ENCODE measurements at places on chromosomes 4 and X. TPM values are rescaled to one million over a fixed set of nuclear protein-coding genes. Genes with fewer than 3 reads are reported as not detected.

- H3K27me3 ChIP-seq, result no peaks in the 10 kb centered on the region
- H3K4me1 ChIP-seq, result no peaks in the 10 kb centered on the region
- H3K27ac ChIP-seq, result no peak overlapping the region
- DNase-seq, result no peak
- no peak overlapping the region for H3K4me3 ChIP-seq
These were observed 5.5 kb upstream of the C4orf50 start for GRCh38 chr4:6023731-6024130.

Gene PLAC8
- 314 TPM for total RNA-seq

Gene UGT2A2
- total RNA-seq, result not detected

DNA sequence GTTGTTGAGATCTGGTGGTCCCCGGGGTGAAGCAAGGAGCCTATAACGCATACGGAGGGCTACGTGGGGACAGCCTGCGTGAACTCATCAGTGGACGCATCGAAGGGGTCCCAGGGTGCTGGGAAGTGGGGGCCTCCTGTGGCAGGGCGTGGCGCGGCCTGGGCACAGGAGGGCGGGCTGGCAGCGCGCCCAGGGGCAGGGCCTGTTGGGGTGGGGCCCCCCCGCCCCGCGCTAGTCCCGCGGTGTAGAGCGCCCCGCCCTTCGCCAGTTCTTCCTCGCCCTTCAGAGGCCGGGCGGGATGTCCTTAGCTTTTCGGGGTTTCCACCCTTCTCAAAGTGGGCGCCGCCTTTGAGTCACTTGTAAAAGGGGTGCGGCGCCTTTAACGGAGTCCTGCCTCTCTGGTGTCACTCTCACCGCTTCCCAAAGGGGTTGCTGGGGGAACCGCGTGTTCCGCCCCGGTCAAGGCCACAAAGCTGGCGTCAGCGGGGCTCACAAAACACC lies 632 bp downstream of the PLP2 start:
- peaks cover 12% of the 10 kb centered on the region for H3K36me3 ChIP-seq
- H3K27me3 ChIP-seq, result no peaks in the 10 kb centered on the region
- H3K4me1 ChIP-seq, result peaks cover 20% of the 10 kb centered on the region

DNA sequence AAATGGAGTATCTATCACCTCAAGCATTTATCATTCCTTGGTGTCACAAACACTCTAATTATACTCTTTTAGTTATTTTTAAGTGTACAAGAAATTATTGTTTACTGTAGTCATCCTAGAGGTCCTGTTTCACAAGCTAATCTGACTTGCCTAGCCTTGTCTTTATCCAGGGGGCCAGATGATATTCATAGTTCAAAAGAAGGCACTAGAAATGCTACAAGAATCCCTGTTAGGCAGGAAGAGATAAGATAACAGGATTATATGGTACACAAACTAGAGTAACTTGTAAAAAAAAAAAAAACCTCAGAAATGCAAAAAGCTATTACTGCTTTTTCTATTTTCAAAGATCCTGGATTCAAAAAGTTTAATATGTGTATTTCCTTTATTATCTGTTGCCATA lies 95.8 kb downstream of the MBNL3 start:
- H3K4me1 ChIP-seq, result no peaks in the 10 kb centered on the region
- H3K4me3 ChIP-seq, result no peak overlapping the region
- no peak overlapping the region for H3K27ac ChIP-seq

Gene SAGE1
- not detected for total RNA-seq

DNA sequence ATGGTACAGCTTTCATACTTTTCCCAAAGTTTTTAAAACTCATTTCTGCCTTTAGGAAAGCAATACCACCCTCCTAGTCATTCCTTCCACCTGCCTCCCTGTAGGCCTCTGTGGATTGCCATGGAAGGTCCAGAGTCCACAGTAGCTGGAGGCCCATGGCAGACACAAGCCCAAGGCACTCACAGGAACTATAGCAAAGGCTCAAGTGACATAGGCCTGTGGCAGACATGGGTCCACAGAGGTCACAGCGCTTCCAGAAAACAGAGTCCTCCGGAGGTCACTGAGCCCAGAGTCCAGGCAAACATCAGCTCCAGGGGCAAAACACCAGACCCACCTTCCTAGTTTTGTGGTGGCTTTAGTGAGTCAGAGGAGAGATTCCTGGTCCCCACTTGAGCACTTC lies 147.6 kb upstream of the ATP6AP2 start:
- H3K36me3 ChIP-seq, result no peaks in the 10 kb centered on the region
- no peaks in the 10 kb centered on the region for H3K4me1 ChIP-seq
- no peaks in the 10 kb centered on the region for H3K27me3 ChIP-seq
- no peak for DNase-seq
- H3K27ac ChIP-seq, result no peak overlapping the region

DNA sequence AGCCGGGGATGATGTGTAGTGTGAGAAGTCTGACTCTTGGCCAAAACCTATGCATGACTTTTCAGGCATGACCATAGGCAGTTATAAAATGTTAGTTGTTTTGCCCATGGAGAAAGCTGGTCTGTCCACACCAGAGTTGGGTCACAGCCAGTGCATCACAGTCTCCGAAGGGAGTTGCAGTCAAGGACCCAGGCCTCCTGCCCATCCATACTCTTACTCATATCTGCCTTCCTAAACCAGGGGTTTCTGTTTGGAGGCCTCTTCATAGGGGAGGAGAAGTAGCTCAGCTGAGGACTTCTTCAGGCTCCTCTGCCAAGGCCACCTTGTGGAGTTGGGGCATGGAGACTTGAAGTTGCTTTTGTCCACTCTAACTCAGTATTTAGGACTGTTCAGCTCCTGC lies 1008.3 kb downstream of the PCDH18 start:
- no peaks in the 10 kb centered on the region for H3K36me3 ChIP-seq
- H3K4me1 ChIP-seq, result no peaks in the 10 kb centered on the region
- H3K27me3 ChIP-seq, result no peaks in the 10 kb centered on the region
- no peak for DNase-seq
- no peak overlapping the region for H3K4me3 ChIP-seq
- no peak overlapping the region for H3K27ac ChIP-seq

GRCh38 chr4:1008840-1009541 lies 2.4 kb upstream of the FGFRL1 start:
- peak overlapping the region; percentile 78 for H3K4me3 ChIP-seq
- H3K36me3 ChIP-seq, result no peaks in the 10 kb centered on the region
- DNase-seq, result peak; percentile 70
- H3K4me1 ChIP-seq, result peaks cover 12% of the 10 kb centered on the region
- peaks cover 29% of the 10 kb centered on the region for H3K27me3 ChIP-seq

DNA sequence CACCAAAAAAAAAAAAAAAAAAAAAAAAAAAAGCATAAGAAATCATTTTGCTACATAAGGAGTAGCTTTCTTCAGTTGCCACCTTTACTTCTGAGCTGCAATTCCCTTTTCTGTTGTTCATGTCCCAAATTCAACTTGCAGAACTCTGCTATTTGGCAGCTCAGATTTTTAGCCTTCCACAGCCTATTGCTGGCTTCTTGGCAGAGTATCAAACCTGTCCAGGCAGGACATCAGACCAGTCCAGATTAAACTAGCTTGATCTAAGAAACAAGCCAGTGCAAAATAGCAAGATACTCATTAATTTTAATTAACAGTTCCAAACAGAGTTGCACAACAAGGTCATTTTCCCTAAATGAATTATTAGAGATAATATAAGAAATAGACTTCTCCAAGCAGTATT lies 123.6 kb upstream of the NR3C2 start:
- H3K27ac ChIP-seq, result no peak overlapping the region
- H3K27me3 ChIP-seq, result no peaks in the 10 kb centered on the region
- DNase-seq, result no peak
- H3K36me3 ChIP-seq, result no peaks in the 10 kb centered on the region

Gene SHROOM2
- total RNA-seq, result not detected

- H3K4me3 ChIP-seq, result no peak overlapping the region
- peaks cover 19% of the 10 kb centered on the region for H3K27me3 ChIP-seq
- H3K4me1 ChIP-seq, result peaks cover 3% of the 10 kb centered on the region
- no peaks in the 10 kb centered on the region for H3K36me3 ChIP-seq
- H3K27ac ChIP-seq, result no peak overlapping the region
These were observed 9.0 kb upstream of the DAPP1 start for GRCh38 chr4:99807666-99808065.

Gene AMTN
- not detected for total RNA-seq

Gene AR
- not detected for total RNA-seq

DNA sequence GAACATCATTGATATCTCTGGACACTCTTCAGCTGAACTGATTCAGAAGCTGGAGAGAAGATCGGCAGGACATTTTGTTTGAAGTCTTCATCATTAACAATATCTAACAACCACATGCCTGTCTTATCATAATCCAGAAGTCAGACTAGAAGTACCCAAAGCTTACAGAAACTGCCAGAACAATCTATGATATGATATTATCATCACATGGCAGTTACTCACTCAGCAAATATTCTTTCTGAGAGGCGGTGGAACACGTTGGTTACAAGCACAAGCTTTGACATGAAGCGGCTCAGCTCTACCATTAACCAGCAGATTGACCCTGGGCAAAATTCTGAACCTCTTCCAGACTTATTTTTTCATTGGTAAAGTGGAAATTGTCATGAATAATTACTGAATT lies 69.4 kb upstream of the KIT start:
- H3K27me3 ChIP-seq, result no peaks in the 10 kb centered on the region
- no peak for DNase-seq
- no peaks in the 10 kb centered on the region for H3K4me1 ChIP-seq

Gene TXK
- total RNA-seq, result 66.8 TPM

Gene CLGN
- total RNA-seq, result not detected

DNA sequence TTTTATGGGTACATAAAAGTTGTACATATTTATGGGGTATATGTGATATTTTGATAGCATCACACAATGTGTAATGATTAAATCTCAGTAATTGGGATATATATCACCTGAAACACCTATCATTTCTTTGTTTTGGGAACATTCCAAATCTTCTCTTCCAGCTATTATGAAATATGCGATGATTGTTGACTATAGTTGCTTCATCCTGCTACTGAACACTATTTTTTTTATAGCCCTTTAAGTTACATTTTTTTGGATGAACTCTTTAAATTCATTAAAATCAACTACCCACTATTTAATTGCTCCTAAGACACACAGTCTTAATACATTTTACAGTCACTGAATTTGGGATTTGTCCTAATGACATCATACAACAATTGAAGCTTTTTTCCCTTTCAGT lies 212.9 kb downstream of the BMPR1B start:
- no peak overlapping the region for H3K27ac ChIP-seq
- H3K4me1 ChIP-seq, result no peaks in the 10 kb centered on the region
- H3K36me3 ChIP-seq, result no peaks in the 10 kb centered on the region
- no peak for DNase-seq
- no peak overlapping the region for H3K4me3 ChIP-seq
- no peaks in the 10 kb centered on the region for H3K27me3 ChIP-seq

Gene NDNF
- 0.11 TPM for total RNA-seq

DNA sequence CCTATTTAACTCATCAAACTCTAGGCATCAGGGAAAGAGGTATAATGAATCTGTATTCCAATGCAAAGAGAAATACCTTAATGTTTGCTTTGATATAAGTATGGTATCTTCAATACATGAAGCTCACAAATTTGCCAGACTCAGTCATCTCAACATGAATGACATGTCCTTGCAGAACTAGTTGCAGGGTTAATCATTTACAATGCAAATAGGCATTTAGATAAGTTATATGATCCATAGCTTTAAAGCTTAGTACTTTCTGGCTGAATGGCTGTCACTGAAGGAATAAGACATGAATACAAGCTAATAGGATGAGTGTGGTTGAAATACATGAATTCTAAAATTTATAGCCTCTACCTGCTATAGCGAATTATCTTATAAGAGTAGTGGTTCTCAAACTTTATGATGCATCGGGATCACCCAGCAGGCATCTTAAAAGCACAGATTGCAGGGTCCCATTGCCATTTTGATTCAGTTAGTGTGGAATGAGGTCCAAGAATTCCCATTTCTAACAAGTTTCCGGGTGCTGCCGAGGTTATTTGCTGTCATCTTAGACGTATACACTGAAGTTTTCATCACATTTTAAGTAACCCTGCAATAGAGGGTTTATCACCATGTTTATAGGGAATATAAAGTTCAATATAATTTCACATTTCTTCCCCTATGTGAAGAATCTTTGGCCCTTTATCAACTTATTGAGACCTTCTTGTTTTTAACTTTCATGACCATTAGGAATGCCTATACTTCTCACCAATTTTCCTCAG lies 439.2 kb downstream of the ARHGAP24 start:
- H3K4me3 ChIP-seq, result no peak overlapping the region
- no peak for DNase-seq
- H3K27me3 ChIP-seq, result no peaks in the 10 kb centered on the region
- no peak overlapping the region for H3K27ac ChIP-seq
- no peaks in the 10 kb centered on the region for H3K4me1 ChIP-seq
- no peaks in the 10 kb centered on the region for H3K36me3 ChIP-seq

- no peak overlapping the region for H3K27ac ChIP-seq
These were observed 147.0 kb downstream of the AFAP1 start for GRCh38 chr4:7792616-7793015.

GRCh38 chrX:81890521-81890920 lies 688.6 kb downstream of the SH3BGRL start:
- no peak for DNase-seq
- H3K4me3 ChIP-seq, result no peak overlapping the region

DNA sequence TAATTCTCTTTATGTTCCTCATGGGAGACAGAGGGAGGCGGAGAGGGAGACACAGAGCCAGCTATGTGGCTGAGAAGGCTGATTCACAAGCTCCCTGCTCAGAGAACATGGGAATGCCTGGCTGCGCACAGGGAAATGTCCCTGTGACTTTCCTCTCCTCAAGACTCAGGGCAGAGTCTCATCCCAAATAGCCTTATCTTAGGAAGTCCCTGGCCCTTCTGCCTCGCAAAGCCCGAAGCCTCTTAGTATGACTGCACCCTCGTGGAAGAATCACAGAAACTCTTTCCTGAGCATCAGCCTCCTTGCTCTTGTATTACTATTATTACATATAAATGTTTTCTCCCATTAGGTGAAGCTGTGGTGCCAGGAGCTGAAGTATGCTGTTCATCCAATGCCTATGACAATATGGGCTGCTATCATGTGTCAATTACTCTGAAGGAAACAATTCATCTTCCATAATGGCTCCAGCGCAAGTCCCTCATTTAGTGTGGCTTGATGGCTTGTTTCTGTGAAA lies 230.5 kb downstream of the MGST2 start:
- no peak overlapping the region for H3K27ac ChIP-seq
- no peaks in the 10 kb centered on the region for H3K27me3 ChIP-seq
- no peaks in the 10 kb centered on the region for H3K36me3 ChIP-seq
- H3K4me1 ChIP-seq, result peaks cover 13% of the 10 kb centered on the region
- no peak overlapping the region for H3K4me3 ChIP-seq

Gene KIF4A
- total RNA-seq, result 27.9 TPM

DNA sequence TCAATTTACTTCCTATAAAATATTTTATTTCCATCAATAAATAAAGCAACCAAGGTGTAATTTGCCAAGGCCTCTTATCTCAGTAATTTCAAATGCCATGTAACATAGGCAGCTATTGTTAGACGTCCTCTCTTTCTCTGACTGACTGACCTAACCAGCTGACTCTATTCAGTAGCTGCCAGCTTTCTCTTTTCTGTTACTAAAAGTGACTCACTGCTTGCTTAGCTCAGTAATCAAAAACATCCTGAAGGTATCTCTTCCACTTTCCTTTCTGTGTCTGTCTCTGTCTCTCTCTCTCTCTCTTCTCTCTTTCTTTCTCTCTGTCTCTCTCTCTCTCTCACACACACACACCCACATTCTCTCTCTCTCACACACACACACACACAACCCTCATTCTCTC lies 134.2 kb downstream of the SPOCK3 start:
- no peak overlapping the region for H3K4me3 ChIP-seq
- H3K4me1 ChIP-seq, result no peaks in the 10 kb centered on the region
- no peak overlapping the region for H3K27ac ChIP-seq
- H3K27me3 ChIP-seq, result no peaks in the 10 kb centered on the region
- no peak for DNase-seq

GRCh38 chrX:132622130-132622529 lies 133.3 kb upstream of the MBNL3 start:
- H3K4me1 ChIP-seq, result no peaks in the 10 kb centered on the region
- no peak overlapping the region for H3K27ac ChIP-seq
- no peak overlapping the region for H3K4me3 ChIP-seq
- no peaks in the 10 kb centered on the region for H3K27me3 ChIP-seq
- DNase-seq, result no peak
